ENCODE measurements at places on chromosomes 6 and 20.

GRCh38 chr20:2692886-2693285 lies 306 bp downstream of the EBF4 start:
- peaks cover 8% of the 10 kb centered on the region for H3K27me3 ChIP-seq
- no peaks in the 10 kb centered on the region for H3K36me3 ChIP-seq
- peak; percentile 30 for ATAC-seq
- H3K4me1 ChIP-seq, result peaks cover 2% of the 10 kb centered on the region

- H3K27ac ChIP-seq, result peak overlapping the region; percentile 99
- ATAC-seq, result no peak
- peak overlapping the region; percentile 86 for H3K4me3 ChIP-seq
- peaks cover 63% of the 10 kb centered on the region for H3K4me1 ChIP-seq
These were observed 902 bp downstream of the SAMHD1 start for GRCh38 chr20:36950414-36951197.

GRCh38 chr6:167550941-167551627 lies 226.2 kb downstream of the TTLL2 start:
- peak overlapping the region; percentile 69 for H3K27ac ChIP-seq
- peaks cover 4% of the 10 kb centered on the region for H3K4me1 ChIP-seq
- no peaks in the 10 kb centered on the region for H3K36me3 ChIP-seq
- peak; percentile 94 for ATAC-seq
- no peak overlapping the region for H3K4me3 ChIP-seq

DNA sequence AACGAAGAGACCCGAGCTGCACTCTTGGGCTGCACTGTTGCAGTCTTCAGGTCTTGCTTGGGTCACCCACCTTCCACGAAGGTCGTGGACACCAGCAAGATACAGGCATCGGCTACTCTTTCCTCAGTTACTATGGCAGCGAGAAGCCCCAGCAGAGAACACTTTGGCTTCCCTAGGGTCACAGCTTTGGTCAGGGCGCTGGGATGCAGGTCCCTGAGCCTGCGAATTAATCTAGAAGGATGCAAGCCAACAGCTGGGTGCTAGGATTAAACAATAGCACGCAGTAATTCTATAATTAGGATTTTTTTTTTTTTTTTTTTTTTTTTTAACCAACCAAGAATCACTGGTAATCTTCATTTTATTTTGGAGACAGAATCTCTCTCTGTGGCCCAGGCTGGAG lies 2.1 kb downstream of the KHDC3L start:
- ATAC-seq, result no peak
- H3K4me3 ChIP-seq, result no peak overlapping the region
- H3K4me1 ChIP-seq, result no peaks in the 10 kb centered on the region
- no peak overlapping the region for H3K27ac ChIP-seq

GRCh38 chr20:12566596-12566995 lies 442.2 kb upstream of the SPTLC3 start:
- H3K4me3 ChIP-seq, result no peak overlapping the region
- no peaks in the 10 kb centered on the region for H3K36me3 ChIP-seq
- no peak overlapping the region for H3K27ac ChIP-seq
- no peaks in the 10 kb centered on the region for H3K27me3 ChIP-seq
- ATAC-seq, result no peak

GRCh38 chr20:23604306-23604705 lies 1.4 kb downstream of the CST9 start:
- ATAC-seq, result no peak
- no peak overlapping the region for H3K4me3 ChIP-seq
- H3K4me1 ChIP-seq, result no peaks in the 10 kb centered on the region
- H3K27me3 ChIP-seq, result no peaks in the 10 kb centered on the region
- H3K27ac ChIP-seq, result no peak overlapping the region

GRCh38 chr20:39309458-39309857 lies 347.3 kb downstream of the DHX35 start:
- no peak overlapping the region for H3K27ac ChIP-seq
- peaks cover 7% of the 10 kb centered on the region for H3K27me3 ChIP-seq
- ATAC-seq, result no peak

- ATAC-seq, result no peak
- no peak overlapping the region for H3K27ac ChIP-seq
- no peak overlapping the region for H3K4me3 ChIP-seq
- H3K4me1 ChIP-seq, result no peaks in the 10 kb centered on the region
- H3K27me3 ChIP-seq, result no peaks in the 10 kb centered on the region
- H3K36me3 ChIP-seq, result no peaks in the 10 kb centered on the region
These were observed 2.2 kb upstream of the TAP2 start for GRCh38 chr6:32840604-32841246.

DNA sequence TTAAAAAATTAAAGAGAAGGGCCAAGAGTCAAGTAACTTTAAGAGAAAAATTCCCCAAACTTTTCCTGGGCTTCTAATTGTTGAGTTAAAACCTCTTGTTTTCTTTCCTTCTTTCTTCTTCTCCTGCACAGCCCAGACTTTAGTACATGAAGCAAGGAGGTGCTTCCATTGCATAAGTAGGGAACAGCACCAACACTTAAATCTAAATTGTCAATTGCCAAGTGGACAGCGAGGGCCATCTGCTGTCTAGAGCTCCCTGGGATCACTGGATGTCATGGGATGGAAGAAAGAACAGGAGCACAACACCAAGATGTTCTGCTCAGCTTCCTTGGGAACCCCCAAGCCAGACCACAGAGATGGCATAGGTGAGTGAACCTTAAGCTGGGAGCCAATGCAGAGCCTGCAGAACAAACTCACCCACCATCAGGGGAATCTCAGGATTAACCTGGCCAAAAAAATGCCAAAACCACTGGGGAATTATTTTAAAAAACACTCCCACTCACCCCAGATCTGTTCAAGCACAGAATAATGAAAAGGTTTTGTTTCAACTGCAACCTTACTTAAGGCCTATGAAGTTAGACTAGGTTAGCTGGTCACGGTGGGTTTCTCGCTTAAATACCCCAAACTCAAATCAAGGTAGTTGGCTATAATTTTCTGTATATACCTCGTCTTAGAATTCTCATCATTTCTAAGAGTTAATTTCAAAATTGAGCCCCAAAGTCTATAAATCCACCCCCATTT lies 67.8 kb downstream of the TNFRSF21 start:
- H3K36me3 ChIP-seq, result no peaks in the 10 kb centered on the region
- no peaks in the 10 kb centered on the region for H3K27me3 ChIP-seq
- H3K4me3 ChIP-seq, result no peak overlapping the region
- H3K27ac ChIP-seq, result peak overlapping the region; percentile 40
- peak; percentile 60 for ATAC-seq

DNA sequence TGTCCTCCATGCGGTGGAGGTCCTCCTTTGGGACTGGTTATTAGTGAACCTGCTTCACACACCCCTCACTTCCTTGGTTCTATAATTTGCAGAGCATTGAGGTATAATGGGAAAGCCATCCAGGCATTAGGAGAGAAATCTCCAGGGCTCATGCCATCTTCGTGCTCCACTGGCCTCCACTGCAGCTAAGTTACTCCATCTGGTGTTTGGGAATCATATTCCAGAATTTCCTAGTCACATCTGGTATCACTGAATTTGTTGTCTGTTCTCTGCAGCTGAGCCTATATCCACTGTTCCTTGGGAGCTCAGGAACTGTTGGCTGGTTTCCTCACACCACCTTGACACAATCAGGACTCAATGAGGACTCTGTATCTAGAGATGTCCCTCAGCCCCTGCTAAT lies 173.0 kb upstream of the TSHZ2 start:
- H3K36me3 ChIP-seq, result no peaks in the 10 kb centered on the region
- H3K27ac ChIP-seq, result no peak overlapping the region
- H3K27me3 ChIP-seq, result no peaks in the 10 kb centered on the region
- no peak overlapping the region for H3K4me3 ChIP-seq
- ATAC-seq, result no peak

- ATAC-seq, result no peak
- H3K4me3 ChIP-seq, result no peak overlapping the region
- no peaks in the 10 kb centered on the region for H3K36me3 ChIP-seq
- H3K27ac ChIP-seq, result no peak overlapping the region
- peaks cover 38% of the 10 kb centered on the region for H3K4me1 ChIP-seq
These were observed 64.0 kb upstream of the SNX9 start for GRCh38 chr6:157759028-157759427.

DNA sequence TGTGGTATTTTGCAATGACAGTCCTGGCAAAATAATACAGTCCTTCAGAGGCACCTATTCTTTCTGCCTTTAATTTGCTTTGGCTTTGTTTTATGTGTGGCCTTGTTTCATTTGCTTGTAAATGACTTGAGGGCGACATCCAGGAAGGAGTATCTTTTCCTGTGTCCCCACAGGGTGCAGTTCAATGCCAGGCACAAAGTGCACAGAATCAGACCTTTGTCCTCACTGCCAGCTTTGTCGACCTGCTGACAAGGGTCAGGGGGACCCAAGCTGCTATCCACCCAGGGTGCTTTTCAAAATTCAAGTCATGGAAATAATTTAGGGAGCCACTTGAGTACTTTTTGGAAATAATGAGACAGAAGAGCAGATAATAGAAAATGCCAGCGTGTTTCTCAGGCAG lies 37.0 kb upstream of the CDKN1A start:
- H3K4me1 ChIP-seq, result peaks cover 8% of the 10 kb centered on the region
- no peak overlapping the region for H3K4me3 ChIP-seq
- H3K36me3 ChIP-seq, result no peaks in the 10 kb centered on the region
- H3K27ac ChIP-seq, result no peak overlapping the region

GRCh38 chr6:101085327-101085726 lies 204.2 kb upstream of the ASCC3 start:
- no peaks in the 10 kb centered on the region for H3K27me3 ChIP-seq
- H3K27ac ChIP-seq, result no peak overlapping the region
- no peaks in the 10 kb centered on the region for H3K4me1 ChIP-seq
- H3K36me3 ChIP-seq, result no peaks in the 10 kb centered on the region
- no peak for ATAC-seq

DNA sequence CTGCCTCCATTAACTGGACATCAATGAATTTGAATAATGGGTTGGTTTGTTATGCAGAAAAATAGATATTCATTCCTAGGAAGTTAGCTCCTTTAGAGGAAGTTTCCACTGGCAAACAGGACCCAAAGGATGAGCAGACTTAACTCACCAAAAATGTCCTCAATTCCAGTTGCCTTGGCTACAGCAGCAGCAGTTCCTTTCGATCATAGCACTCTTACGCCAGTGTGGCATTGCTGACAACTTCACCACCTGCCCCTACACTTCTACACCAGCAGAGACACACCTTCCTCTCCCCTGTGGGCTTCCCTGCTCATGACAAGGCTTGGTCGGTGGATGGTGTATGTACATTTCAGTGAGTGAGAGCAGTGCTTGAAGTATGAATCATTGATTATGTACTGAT lies 532.8 kb downstream of the QKI start:
- H3K4me1 ChIP-seq, result peaks cover 25% of the 10 kb centered on the region
- H3K27ac ChIP-seq, result peak overlapping the region; percentile 42
- peaks cover under 1% of the 10 kb centered on the region for H3K27me3 ChIP-seq

DNA sequence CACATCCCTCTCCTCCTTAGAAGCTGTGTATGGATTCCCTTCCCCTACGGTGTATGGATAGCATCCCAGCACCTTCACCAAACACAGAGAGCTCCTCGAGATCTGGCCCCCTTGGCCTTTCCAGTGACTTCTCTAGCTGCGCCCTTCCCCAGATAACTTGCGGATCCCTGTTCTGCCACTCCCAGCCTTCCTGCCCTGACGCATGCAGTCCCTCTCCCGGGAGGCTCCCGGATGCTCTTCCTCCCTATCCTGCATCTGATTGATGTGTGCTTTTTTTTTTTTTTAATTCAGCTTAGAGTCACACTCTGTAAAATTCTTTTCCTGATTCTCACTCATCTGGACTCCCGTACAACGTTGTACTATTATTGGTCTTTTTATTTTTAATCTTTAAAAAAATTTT lies 44.8 kb downstream of the GCNT2 start:
- H3K27ac ChIP-seq, result peak overlapping the region; percentile 53
- no peaks in the 10 kb centered on the region for H3K36me3 ChIP-seq
- no peak for ATAC-seq
- H3K27me3 ChIP-seq, result no peaks in the 10 kb centered on the region
- no peak overlapping the region for H3K4me3 ChIP-seq

- no peak overlapping the region for H3K27ac ChIP-seq
- no peaks in the 10 kb centered on the region for H3K36me3 ChIP-seq
- ATAC-seq, result no peak
- H3K4me3 ChIP-seq, result no peak overlapping the region
- H3K4me1 ChIP-seq, result no peaks in the 10 kb centered on the region
These were observed 177.8 kb upstream of the GGTLC1 start for GRCh38 chr20:24166412-24166811.

DNA sequence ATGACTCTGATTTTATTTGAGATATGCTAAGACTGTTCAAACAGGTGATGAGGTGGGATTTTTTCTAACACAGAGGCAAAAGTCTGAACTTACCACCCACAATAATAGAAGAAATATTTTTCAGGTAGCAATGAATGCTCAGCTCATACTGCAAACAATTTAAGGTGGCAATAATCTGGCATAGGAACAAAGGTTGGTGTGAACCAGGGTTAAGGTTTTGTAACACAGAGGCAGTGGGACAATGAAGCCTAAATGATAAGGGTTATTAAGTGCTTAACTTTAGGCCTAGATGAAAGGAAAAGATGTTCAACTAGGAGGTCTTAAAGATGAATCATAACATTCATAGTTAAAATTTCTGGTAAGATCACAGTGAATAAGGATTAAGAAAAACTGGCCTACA lies 4.9 kb downstream of the ASCC3 start:
- H3K4me1 ChIP-seq, result peaks cover 32% of the 10 kb centered on the region
- H3K27me3 ChIP-seq, result no peaks in the 10 kb centered on the region
- H3K36me3 ChIP-seq, result no peaks in the 10 kb centered on the region
- no peak overlapping the region for H3K4me3 ChIP-seq
- no peak overlapping the region for H3K27ac ChIP-seq

DNA sequence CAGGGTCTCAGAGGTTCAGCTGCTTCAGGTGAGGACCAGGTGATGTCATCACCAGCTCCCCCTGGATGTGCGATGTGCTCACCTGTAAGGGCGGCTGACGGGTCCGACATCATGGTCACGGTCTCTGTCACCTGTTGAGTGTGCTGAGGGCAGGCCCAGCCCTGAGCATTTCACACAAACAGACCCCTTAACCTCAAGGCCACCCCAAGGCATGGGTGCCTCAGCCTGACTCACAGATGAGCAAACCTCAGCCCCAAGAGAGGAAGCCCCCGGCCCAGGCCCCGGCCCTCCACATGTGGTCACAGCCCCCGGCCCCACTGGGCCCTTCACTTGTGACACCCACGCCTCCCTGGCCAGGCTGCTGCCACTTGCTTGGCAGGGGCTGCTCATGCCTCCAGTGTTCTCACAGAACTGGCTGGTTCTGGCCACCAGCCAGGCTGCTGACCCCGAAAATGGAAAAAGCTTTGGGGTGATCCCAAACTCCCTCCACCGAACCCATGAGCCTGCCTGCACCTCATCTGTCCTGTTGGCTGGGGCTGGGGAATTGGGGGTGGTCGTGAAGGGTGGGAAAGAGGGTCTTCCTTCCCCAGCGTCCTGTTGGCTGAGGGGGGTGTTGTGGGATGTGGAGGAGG lies 33.3 kb downstream of the PRR18 start:
- no peak overlapping the region for H3K27ac ChIP-seq
- ATAC-seq, result no peak
- H3K4me1 ChIP-seq, result no peaks in the 10 kb centered on the region
- no peaks in the 10 kb centered on the region for H3K36me3 ChIP-seq
- H3K27me3 ChIP-seq, result peaks cover 42% of the 10 kb centered on the region

Measured in gastroesophageal sphincter (tissue), 4 donors.